NCI-H2081 treated with DMSO at 0.1 percent for 48 hours (cell line): ENCODE measurements at places on chromosomes 5 and 9.

GRCh38 chr5:62199792-62200716, 106.0 kb upstream of the KIF2A start:
- DNase-seq: no peak

DNA sequence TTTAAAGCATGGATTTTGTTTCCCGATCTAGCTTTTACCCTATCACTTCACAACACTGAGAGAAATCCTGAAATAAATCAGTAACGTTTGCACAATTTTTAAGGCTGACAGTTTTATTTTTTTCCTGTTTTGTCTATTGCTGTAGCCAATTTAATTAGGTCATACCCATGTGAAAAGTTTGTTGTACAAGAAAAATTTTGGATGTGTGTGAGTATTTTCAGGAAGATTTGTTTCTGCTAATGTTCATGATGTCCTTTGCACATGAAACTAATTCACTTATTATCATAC, 237.8 kb downstream of the ARRDC3 start:
- no peak for DNase-seq

GRCh38 chr9:88831713-88832407, 159.4 kb upstream of the S1PR3 start:
- no peak for DNase-seq

DNA sequence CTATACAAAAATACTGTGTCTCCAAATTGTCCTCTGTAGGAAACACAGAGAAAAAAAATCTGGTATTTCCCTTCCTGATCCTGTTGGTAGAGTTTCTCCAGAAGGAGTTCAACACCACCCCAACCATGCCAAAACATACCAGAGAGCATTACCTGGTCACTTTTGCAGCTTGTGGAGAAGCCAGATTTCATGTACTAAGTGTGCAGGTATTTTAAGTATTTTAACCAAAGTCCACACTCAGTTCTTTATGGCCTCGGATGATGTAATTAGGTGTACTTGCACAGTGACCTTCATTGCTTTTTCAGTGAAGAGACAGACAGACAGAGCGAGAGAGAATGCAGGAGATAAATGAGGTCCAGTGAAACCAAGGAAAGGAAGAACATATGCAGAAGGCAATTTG, 2046.8 kb upstream of the CDH9 start:
- DNase-seq: no peak

- DNase-seq: no peak
Observed at GRCh38 chr5:113823696-113824095, 310.2 kb downstream of the YTHDC2 start.

DNA sequence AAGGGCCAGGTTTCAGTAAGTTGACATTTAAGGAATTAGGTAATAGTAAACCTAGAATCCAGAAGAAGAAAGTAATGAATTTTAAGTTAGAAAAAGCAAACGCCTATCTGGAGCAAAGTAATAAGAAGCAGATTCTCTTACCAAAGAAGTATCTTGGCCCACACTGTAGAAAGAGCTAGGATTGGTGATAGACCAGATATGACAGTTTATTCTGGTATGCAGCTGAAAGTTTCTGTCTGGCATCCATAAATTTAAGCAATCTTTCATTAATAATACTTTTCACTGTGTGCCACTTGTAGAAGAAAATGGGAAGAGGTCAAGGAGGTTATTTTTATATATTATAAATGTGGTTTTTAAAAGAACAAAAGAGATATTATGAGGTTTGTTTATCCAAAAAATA, 3.0 kb downstream of the RECK start:
- no peak for DNase-seq

DNA sequence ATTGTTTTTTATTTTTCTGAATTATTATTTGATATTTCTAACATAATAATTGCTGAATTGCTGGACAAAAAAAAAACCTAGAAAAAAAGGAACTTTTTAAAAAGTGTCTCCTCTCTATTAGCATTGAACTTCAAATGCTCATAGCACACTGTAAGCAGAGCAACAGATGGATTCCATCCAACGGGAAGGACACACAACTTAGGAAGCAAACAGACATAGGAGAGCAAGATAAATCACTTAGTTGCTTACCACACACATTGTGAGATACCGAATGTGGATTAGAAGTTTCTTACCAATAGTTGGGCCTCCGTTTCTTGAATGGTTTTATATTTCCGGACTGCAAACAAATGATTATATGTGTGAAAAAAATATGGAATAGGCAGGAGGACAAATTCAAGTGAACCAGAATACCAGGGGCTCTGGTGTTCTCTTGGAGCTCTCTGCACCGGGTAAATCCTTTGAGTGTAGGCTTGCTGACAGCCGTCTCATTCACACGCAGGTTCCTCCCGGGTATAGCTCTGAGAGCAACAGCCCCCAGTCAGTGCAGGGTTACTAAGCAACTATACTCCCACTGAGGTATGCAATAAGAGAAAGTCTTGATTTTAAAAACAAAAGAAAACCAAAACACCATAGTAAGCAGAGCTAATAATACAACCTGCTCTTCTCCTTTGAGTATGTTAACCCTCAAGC, 217.6 kb downstream of the TMEM167A start:
- no peak for DNase-seq

GRCh38 chr5:143938230-143938629, 126.3 kb downstream of the HMHB1 start:
- no peak for DNase-seq

GRCh38 chr5:9445826-9446388, 100.0 kb downstream of the SEMA5A start:
- no peak for DNase-seq

GRCh38 chr5:116532762-116533525, 41.7 kb downstream of the SEMA6A start:
- DNase-seq: peak; percentile 24

- DNase-seq: no peak
Observed at GRCh38 chr9:5509573-5509972, 758 bp upstream of the PDCD1LG2 start.

- DNase-seq: no peak
Observed at GRCh38 chr5:1410156-1411014, 34.9 kb downstream of the SLC6A3 start.

- DNase-seq: no peak
Observed at GRCh38 chr9:131971482-131972074, 108.1 kb downstream of the MED27 start.

DNA sequence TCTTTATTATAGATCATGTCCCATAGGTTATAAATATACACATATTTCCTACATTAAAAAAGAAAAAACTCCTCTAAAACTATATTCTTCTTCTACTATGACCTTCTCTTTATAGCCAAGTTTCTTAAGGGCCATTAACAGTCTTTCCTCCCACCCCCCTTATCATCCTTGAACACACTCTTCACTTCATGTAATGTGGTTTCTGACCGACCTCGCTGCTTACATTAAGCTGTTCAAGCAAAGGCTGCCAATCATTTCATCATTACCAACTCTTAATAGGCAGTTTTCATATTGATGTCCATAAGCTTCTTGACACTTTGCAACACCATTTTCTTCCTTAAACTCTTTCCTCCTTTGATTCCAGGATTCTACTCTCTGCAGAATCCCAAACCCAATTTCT, 283.0 kb upstream of the PCSK5 start:
- no peak for DNase-seq

DNA sequence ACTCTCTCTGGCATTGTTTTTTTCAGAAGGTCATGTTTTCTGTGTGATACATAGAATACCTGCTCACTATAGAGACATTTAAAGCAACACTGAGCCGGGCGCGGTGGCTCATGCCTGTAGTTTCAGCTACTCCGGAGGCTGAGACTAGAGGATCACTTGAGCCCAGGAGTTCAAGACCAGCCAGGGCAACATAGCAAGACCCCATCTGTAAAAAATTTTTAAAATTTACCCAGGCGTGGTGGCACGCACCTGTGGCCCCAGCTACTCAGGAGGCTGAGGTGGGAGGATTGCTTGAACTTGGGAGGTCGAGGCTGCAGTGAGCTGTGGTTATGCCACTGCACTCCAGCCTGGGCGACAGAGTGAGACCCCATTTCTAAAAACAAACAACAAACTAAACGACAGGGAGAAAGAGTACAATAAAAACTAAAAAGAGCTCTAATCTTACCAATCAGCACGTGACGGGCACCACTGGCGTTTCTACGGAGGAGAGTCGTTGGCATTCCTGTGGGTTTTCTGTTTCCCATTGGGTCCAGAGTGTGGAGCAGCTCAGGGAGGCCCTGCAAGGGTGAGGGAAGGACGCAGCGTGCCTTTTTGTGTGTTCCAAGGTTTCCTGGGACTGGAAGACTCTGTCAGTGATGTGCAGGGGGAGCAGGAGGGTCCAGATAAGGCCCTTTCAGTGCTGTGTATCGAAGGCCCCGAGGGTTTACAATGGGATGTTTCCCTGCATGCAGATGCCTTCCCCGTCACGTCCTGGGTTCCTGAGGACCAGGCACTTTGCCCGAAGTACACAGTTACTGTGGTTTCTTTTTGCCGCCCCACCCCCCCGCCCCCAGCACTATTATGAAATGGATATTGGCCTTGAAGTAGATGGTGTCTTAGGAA, 7.2 kb upstream of the RNU6ATAC start:
- DNase-seq: no peak

- DNase-seq: no peak
Observed at GRCh38 chr5:91419571-91420537, 36.7 kb upstream of the ARRDC3 start.

GRCh38 chr5:97534166-97534565, 351.1 kb upstream of the RIOK2 start:
- peak; percentile 3 for DNase-seq

GRCh38 chr5:147267082-147267832, 32.4 kb downstream of the STK32A start:
- DNase-seq: no peak

DNA sequence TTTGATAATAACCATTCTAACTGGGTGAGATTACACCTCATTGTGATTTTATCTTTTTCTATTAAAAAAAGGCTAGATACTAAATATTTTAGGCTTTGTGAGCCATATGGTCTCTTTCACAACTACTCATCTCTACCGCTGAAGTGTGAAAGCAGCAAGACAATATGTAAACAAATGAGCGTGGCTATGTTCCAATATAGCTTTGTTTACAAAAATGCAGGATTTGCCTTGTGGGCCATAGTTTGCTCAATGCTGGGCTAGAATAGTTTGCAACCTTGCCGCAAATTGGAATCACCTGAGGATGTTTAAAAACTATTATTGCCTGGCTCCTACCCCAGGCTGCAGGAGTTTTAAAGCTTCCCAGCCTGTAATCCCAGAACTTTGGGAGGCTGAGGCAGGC, 10.2 kb upstream of the GPR150 start:
- DNase-seq: no peak

- DNase-seq: no peak
Observed at GRCh38 chr5:14451871-14452270, 129.7 kb upstream of the OTULINL start.

- DNase-seq: no peak
Observed at GRCh38 chr5:103490030-103490739, 72.4 kb downstream of the NUDT12 start.

- DNase-seq: no peak
Observed at GRCh38 chr5:151086905-151087360, 6.1 kb upstream of the TNIP1 start.

GRCh38 chr5:66540078-66540477, 56.1 kb upstream of the MAST4 start:
- no peak for DNase-seq

- DNase-seq: no peak
Observed at GRCh38 chr9:75128535-75128934, 40.2 kb downstream of the OSTF1 start.

GRCh38 chr9:38032266-38033110, 36.5 kb downstream of the SHB start:
- no peak for DNase-seq

DNA sequence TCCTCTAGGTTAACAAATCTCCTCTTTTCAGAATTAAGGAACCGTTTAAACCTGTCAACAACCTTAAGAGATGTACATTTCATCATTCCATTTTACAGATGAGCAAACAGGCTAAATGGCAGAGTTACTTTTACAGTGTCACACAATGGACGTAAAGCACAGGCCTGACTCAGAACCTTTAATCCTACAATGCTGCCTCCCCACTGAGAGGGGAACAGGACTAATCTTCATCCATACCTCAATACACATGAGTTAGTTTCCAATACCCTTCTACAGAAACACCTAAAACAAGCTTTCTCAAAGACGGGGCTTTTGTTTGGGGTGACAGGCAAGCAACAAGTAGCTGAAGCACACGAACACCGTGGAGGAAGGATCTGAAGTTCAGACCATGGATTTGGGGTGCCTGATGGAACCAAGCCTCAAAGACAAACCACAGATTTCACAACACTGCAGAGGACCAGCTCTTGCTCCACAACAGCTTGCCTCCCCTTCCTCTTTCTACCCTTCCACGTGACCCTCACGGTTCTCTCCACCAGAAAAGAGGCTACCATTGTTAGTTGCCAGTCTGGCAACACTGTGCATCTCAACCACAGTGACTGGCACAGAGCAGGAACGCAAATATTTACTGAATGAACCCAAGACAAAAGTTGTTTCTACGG, 1.8 kb downstream of the RNF130 start:
- no peak for DNase-seq

DNA sequence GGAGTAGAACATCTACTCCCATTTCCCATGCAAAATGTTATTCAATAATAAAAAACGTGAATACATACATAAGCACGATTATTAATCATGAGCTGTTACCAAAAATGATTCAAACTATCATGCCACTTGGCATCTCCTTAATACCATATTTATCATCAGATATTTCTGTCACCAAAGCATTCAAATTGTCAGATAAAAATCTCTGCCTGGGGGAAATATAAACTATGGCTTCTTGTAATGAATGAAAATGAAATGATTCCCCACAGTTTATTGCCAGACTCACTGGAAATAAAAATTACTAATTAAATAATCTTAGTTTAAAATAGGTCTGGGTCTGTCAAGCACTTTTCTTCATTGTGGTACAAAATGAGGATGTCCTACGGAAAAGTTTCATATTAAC, 265.4 kb downstream of the EDIL3 start:
- DNase-seq: no peak

DNA sequence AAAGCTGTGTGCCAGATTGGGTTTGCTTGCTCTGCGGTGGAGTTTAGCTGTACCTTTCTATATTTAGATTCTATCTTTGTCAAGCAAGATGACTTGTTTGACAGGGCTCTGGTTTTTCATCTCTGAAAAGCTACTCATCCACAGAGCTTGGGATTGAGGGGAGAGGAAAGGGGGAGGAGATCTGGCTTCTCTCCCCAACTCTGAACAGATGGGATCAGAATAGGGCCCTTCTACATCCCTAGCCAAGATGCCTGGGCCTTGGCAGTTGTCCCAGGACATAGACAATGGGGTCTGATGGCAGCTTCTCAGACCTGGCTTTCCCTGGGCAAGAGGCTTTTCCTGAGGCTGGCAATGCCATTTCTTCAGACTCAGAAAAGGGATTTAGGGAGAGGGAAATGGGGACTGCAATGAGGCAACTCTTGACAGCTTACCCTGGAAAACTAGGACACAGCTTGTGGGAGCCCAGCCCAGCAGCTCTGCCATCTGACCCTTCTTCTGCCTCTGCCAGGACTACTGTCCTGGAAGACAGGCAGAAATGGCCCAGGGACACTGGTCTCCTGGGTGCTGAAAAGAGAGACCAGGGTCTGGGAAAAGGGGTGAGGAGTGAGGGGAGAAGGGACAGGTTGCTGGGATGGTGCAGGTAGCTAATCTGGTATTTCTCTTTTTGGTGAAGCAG, 50.2 kb upstream of the ASTN2 start:
- DNase-seq: no peak
